ENCODE measurements at places on chromosomes 11 and 22.

GRCh38 chr11:74673693-74674360, 57.4 kb downstream of the CHRDL2 start:
- no peak for DNase-seq

GRCh38 chr22:23533771-23534191, 46.3 kb downstream of the IGLL1 start:
- DNase-seq, result no peak

GRCh38 chr22:37314315-37315074, 32.2 kb downstream of the CYTH4 start:
- DNase-seq, result no peak

DNA sequence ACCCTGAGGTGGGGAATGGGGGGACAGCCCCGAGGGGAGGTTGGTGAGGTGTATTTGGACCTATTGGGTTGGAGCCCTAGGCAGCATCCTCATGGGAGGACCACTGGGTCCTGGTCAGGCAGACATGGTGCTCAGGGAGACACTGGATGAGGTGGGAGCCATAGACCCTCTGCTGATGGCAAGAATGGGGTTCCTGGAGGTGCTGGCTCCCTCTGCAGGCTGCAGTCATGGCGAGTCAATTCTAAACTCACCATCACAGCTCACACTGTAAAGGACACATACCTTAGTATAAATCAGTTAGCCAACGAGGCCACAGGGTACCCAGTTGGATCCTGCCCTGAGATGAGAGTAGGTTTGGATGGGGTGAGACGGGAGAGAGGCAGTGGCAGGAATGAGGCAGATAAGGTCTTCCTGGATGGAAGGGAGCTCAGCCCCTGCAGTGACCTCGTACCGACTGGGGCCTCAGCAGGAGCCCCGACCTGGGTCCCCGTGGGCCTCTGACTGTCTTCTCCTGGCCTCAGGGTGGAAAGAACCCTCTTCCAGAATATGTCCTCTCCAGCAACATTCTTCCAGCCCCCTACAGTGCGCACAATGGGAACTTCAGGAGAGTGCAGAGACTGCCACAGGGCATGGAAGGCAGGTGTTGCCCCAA, 1.7 kb upstream of the GAB4 start:
- no peak for DNase-seq

DNA sequence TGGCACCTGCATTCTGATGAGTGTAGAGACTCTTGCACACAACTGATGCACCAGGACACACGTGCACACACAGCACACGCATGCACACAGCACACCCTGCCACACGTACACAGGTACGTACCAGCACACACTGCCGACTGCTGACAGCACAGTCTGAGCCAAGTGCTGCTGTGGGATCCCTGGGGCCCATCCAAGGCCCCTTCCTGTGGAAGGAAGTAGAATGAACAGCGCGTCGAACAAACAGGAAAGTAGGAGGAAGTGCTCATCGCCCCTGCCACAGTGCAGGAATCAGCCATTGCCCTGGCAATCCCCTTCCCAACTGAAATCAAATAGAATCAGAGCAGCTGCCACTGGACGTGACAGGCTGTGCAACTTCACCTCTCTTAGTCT, 57.9 kb downstream of the CD82 start:
- DNase-seq, result no peak

DNA sequence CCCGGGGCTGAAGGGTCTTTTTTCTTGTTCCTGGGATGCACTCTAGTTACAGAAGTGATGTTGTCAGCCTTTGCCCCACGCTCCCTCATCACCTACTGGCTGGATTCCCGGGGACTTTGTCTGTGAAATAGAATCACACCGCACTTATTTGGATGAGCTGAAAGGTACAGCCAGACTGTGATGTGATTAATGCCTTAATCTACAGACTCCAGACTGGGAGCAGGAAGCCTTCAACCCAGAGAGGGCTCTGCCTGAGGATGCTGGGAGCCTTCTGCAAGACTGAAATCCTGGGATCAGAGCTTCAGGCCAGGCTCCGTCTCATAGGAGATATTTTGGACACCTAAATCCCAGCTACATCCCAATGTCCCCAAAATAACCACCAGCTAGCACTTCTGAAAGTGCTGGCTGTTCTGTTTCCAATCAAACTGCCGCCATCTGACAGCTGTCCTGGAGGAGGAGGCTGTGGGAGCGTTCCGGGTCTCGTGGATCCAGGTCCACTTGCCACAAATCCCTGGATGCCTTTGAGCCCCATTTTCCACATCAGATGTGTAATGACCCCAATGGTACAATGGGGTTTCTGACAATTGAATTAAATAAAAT, 688.5 kb downstream of the TBC1D22A start:
- DNase-seq, result no peak

DNA sequence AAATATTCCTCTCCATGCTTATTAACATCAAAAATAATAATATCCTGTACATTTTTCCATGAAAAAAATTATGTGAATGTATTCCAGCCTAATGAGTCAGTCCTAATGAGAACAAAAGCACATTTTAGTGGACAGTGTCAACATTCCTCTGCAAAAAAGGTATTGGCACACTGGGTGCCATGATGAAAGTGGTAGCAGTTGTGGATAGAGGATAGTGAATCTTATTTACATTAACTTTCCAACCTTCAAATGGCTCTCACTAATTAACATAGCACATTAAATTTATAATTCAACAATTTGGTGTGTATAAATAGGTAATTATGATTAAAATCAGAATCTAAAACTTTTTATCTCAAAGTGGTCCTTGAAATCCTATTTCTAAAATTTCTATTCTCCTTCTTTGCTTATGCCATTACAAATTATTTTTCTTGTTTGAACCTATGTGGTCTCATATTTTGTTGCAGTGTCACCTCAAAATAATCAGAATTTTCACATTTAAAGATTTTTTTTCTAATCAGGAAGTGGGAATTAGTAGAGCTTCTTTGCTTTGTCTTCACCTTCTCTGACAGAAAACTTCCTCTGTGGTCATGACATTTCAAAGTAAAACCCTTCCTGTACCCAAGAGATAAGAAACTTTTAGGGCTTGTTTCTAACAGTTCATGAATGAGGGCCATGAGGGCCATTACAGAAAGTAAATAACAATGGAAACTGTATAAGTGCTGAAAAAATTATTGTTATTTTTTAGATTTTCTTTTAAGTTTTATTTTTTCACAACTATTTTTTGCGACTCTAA, 18.7 kb downstream of the SOX6 start:
- DNase-seq, result no peak

DNA sequence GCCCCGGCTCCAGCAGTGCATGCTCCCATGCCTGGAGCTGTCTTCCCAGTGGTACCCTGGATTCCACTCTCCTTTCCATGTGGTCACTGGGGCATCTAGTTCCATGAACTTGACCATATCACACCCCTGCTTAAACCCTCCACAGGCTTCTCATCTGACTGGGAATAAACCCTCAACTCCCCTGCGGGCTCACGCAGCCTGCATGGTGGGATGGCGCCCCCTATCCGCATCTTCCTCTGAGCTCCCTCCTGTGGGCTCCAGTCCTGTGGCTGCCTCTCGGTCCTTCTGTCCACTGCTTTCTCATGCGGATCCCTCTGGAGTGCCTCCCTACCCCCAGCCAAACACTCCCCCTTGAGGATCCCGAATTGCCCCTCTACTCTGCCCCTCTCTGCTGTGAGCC, 41.4 kb upstream of the TTLL12 start:
- no peak for DNase-seq

DNA sequence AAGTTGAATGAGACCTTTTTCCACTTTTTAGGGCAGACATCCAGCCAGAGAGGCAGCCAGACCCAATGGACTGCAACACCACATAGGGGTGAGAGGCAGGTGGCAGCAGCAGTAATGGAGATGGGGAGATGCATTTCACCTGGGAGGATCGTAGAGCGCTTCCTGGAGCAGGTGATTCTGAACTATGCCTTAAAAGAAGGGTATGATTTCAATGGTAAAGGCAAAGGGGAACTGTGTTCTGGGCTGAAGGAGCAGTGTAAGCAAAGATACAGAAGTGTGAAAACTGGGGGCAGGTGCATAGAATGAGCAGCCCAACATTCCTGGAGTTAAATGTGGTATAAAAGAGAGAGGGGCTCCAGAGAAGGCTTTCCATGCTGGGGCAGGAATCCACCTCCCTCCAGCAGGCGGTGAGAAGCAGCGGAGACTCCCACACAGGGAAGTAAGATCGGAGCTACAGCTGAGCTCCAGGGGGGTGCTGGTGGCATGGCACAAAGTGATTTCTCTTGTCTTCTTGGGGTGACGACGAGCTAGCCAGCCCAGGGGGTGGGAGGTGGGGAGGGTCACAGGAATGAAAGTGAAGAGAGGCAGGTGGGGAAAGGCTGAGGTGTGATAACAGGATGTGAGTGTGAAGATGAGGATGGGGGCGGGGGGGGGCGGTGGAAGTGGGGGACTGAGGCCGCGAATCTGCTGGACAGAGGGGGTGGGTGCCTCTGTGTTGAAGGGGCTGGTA, 4.3 kb upstream of the SERHL2 start:
- DNase-seq, result no peak

DNA sequence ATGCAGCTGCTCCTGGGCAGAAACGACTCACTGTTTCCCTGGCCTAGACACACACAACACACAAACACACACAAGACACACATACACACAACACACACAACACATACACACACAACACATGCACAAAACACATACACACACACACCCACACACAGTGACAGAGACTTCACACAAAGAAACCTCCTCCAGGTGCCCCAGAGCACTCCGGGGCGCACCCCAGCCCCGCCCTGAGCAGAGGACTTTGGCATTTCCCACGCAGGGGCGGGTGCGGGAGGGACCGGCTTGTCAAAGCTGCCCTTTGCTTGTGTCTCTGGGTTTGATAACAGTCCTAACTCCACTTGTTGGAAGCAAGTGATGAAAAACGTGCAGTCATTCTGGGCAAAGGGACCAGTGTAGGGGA, 6.5 kb downstream of the APOBEC3A start:
- no peak for DNase-seq

DNA sequence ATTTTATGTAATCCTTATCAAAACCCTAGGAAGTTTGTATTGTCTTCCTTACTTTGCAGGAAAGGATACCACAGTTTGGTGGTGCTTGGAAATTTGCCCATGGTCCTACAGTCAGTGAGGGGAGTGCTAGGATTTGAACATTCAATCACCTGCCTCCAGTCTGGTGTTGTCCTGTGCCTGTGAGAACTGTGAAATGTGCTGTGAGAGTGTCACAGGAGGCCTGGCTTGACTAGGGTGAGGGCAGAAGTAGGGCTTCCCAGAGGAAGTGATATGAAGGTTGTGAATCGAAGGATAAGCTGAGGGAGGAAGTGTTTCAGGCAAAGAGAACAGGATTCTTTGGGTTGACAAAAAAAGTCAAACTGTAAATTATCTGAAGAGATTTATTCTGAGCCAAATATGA, 424.4 kb downstream of the TMEM135 start:
- no peak for DNase-seq

DNA sequence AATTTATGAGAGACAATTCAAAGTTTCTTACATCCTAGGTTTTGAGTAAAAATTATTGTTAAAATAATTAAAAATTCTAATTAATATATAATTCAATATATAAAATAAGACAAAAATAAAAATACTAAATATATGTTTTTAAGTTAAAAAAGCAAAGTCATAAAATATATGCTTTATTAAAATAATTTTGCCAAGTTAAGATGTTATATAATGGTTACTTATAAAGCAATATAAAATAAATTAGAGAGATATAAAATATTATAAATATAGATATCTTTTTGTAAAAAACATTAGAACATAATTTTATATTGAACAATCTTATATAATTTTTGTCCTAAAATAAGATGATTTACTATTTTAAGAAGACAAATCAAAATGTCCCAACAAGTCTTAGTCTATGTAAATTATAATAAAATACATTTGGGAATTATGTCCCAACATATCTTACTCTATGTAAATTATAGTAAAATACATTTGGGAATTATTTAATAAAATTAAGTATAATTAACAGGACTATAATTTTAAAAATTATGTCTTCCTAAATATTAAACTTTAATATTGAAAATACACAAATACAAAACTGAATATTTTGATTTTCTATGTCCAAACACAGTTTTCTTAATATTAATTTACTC, 67.7 kb upstream of the TOP3B start:
- no peak for DNase-seq

DNA sequence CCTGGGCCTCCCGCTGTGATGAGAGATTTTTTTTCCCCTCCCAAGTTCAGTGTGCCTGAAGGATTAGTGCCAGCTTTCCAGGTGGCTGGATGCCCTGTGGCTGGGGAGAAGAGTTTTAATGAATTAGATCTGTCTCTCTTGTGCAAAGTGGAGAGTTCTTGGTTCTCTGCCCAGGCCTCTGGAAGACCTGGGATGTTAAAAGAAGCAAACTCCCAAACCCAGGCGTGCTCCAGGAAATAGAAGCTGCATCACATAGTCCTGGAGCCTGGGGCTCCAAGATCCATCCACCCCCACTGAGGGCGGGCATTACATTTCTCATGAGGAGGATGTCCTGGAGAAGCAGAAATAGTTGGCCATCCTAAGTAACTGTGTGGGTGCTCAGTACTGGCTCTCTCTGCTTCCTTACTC, 30.6 kb downstream of the SDHAF2 start:
- DNase-seq, result no peak

DNA sequence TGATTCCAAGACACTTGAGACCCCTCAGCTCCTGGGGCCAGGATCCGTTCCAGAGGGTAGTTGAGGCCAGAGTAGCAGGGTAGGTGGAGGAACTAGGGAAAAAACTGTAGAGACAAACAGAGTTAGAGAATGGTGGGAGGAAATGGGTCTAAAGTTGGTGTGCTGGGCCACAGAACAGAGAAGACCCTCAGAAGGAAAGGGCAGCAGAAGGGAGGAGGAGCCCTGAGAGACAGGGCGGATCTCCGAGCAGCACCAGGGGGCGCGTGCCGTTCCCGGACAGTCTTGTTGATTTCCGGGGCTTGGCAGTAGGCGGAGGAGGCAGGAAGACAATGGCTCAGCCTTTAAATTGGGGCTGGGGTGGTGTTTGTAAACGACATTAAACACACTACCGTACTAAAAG, 2.4 kb upstream of the CECR2 start:
- no peak for DNase-seq

DNA sequence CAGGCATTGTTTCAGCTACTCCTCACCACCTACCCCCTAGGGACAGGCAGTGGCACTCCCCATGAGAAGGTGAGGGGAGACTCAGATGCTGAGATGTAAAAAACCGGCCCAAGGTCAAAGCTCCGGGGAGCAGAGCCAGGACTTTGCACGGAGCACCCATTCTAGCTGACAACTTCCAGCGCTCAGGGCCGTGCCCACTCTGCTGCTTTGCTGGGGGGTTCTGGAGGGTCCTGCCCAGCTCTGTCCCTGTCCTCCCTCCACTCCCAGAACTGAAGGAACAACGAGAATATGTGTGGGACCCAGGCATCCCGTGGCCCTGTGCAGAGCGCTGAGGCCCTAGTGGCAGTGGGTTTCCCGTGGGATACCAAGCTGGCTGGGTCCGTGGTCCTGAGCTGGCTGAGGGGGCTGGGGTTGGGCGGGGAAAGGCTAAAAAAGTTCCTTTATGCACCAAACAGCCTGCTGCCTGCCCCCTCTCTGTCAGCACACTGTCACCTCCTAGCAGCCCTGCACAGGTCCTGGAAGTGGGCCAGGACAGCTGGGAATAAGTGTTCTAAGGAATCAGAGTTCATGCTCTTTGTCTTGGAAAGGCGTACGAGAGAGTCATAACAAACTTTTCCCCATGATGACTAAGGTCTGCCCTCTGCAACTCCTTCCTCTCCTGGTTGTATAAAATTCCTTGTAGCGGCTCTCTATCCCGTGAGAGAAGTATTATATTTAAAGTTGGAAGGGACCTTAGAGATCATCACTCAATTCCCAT, 1.9 kb downstream of the MS4A10 start:
- no peak for DNase-seq
